Stimulated activated CD4-positive, alpha-beta T cell treated with anti-CD3 and anti-CD28 coated beads, Interleukin-4, amount 100 ng/mL, for 48 hours (primary cell): ENCODE measurements at places on chromosomes 7 and 10.

- no peak for DNase-seq
These were observed 8.2 kb downstream of the INPP5A start for GRCh38 chr10:132545659-132546367.

- DNase-seq, result no peak
These were observed 2.8 kb downstream of the AGAP3 start for GRCh38 chr7:151088856-151089699.

- DNase-seq, result no peak
These were observed 176.8 kb upstream of the TBX20 start for GRCh38 chr7:35430547-35431153.

GRCh38 chr7:36746347-36746746 is 22.1 kb upstream of the AOAH start:
- no peak for DNase-seq

DNA sequence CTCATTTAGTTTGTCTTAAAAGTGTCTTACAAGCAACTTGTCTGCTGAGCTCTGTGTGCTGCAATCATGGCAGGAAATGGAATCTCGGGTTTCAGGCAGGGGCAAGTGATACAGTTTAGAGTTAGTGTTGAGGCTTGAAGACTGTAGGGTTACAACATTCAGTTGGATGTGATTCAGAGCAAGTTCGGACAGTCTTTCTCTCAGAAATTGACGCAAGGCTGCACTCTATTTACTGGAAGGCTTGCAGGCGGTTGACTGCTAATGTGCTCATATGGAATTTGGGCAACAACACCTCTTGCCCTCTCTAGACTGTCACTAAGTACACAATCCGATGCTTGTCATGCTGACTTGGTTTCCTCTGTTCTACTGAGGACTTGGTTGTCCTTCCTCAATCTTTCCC is 161.7 kb upstream of the BMPER start:
- DNase-seq, result no peak

DNA sequence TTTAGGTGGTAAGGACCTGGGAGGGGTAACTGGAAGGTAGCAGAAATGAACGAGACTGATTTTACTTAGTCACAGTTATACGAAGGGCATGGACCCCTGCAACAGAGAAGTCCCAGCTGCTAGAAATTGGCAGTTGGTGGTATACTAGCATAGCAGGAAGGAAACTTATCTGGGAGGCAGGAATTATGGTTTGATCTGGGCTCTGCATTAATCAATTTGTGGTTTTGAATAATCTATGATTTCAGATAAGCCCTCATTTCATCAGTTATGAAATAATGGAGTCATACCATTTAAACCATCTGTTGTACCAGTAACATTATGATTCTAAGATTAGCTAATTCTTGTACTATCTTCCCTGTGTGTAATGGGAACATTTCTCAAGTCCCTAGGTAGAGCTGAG is 54.0 kb upstream of the TMEM229A start:
- no peak for DNase-seq

- DNase-seq, result no peak
These were observed 4.1 kb downstream of the PRXL2A start for GRCh38 chr10:80412486-80412885.

- no peak for DNase-seq
These were observed 38.7 kb downstream of the RASGEF1A start for GRCh38 chr10:43227911-43228782.

DNA sequence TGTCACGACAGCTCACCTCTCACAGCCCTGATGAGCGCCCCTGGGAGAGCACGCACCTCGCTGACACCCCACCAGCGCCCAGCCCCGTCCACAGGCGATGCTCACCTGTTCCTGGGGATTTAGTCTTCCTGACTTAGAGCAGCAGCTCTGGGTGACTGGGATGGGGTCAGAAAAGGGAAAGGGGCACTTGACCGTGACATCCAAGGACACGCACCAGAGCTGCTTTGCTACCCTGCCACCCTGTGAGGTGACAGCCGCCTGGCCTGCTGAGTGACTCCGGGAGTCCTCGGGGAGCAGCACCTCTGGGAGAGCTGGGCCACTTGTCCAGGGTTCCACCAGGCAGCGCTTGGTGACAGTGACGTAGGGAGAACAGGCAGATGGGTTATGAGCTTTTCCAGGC is 148.2 kb downstream of the PRKAG2 start:
- DNase-seq, result no peak

- DNase-seq, result no peak
These were observed 745 bp downstream of the TCERG1L start for GRCh38 chr10:131310551-131311401.

GRCh38 chr10:131979821-131980270 is 1.9 kb downstream of the BNIP3 start:
- no peak for DNase-seq

DNA sequence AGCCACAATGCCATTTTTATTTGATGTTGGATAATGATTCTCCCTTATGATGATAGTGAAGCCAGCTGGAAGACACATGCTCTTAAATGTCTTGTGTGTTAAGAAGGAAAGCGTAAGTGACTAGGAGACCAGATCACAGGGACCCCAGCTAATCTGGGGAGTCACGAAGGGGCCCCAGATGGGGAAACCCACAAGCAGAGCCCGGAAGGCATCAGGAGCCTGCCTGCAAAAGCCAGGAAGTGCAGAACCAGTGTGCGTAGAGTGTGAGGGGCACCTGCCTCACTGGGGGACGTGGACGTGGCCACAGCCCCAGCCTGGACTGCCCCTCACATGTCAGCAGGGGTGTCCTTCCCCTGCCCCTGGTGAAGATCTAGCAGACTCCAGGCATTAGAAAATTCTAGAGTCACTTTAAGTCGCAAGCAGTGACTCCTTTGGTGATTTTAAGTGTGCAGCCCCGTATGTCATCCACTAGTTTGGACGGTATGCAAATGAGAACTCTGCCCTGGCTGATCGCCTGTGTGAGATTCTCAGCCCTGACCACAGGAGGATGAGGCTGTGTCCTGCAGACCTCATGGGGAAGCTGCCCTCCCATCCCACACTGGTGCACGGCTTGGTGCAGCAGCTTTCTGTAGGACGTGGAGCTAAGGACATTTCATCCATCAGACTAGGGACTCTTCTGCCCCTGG is 243.0 kb downstream of the WDR37 start:
- no peak for DNase-seq

GRCh38 chr10:17781856-17782255 is 27.3 kb upstream of the MRC1 start:
- DNase-seq, result no peak

DNA sequence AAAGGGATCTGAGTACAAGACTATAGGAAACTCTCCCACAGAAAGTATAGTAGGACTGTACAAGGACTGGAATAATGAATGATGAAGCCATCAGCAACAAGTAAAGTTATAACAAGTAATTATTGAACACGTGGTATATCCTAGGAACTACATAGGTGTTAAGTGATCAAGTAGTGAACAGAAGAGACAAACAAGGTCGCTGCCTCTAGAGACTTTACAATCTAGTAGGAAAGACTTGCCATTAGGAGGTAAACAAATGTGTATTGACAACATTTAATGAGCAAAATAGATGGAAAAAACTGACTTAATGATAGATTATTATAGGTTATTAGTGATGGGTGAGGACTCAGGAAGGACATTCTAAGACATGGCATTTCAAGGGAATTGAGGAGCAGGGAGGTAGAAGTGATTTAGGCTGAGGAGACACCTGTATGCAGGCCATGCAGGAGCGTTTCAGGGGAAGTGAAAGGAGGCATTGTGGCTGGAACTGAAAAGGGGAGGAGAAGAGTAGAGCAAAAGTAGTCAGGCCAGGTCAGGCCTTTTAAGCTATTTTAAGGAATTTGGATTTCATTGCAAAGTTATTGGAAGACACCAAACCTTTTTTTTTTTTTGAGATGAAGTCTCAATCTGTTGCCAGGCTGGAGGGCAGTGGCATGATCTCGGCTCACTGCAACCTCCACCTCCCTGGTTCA is 8.5 kb upstream of the GLCCI1 start:
- DNase-seq, result no peak

DNA sequence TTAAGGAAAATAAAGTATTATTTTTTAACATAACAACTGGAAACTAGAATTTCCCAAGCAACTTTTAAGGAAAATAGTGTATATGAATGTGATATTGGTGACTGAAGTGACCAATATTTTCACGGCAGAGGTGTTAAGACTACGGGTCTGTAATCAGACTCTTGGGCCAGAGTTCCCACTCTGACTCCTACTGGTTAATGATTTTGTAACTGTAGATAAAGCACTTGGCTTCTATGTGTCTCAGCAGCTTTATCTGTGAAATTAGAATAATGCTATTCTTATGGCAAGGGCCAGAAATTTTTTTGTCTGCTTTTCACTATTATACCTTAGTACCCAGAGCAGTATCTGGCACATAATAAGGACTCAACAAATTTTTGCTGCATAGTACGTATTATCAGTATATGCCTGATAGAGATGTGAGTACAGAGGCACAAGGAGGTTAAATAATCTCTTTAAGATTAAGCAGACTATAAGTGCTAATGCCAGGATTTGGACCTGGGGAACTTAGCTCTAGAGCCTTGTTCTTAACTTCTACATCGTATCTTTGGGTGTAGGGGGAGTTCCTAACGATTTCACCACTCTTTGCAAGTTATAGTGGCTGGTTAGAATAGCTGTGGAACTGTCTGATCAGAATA is 186.1 kb upstream of the SLC26A5 start:
- no peak for DNase-seq

GRCh38 chr10:69065406-69066361 is 22.2 kb upstream of the SRGN start:
- peak; percentile 66 for DNase-seq
